NCI-H774 (cell line): ENCODE measurements at places on chromosomes 7 and 10.
A peak's percentile ranks its signal among the peaks of the same experiment; 100 is the strongest.

DNA sequence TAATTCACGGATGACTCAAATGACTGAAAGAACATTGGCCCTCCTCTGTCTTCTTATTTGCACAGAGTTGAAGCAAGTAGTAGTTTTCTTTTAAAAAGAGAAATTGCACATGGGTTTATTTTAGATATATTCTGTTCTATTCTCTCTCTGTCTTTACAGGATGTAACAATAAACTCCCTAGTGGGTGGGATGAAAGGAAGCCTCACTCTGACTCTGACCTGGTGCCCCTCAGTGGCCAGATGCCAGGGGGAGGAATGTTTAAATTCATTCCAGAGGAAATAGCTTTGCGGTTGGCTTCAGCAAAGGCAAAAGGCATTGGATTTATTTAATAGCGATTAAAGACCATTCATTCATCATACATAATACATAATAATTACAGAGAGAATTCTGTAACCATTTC is 156.4 kb upstream of the MTPN start:
- no peak for DNase-seq

DNA sequence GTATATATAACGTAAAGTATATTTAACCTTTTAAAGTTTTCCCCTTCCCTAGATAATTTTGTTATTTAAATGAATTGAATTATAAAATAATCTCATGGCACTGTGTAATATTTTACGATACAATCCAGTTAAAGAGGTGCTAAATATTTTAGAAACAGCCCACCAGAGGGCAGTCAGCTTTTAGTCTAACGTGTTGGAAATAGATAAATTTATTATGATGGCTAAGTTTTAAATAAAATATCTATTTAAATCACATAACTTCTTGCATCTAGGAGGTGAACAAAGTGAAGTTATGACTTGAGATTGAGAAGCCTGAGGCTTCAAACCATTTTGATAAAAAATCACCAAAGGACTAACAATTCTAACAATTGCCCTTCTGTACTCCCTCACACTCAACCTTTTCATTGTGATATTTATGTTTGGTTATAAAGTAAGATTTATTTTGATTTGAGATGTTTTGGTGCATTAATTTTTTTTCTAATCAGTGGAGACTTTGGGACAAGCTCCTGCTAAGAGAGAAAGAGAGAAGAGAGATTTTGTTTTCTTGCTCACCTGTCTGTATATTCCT is 171.5 kb upstream of the SP4 start:
- DNase-seq = peak; percentile 59

GRCh38 chr7:91655656-91656055 is 224.8 kb downstream of the MTERF1 start:
- no peak for DNase-seq

DNA sequence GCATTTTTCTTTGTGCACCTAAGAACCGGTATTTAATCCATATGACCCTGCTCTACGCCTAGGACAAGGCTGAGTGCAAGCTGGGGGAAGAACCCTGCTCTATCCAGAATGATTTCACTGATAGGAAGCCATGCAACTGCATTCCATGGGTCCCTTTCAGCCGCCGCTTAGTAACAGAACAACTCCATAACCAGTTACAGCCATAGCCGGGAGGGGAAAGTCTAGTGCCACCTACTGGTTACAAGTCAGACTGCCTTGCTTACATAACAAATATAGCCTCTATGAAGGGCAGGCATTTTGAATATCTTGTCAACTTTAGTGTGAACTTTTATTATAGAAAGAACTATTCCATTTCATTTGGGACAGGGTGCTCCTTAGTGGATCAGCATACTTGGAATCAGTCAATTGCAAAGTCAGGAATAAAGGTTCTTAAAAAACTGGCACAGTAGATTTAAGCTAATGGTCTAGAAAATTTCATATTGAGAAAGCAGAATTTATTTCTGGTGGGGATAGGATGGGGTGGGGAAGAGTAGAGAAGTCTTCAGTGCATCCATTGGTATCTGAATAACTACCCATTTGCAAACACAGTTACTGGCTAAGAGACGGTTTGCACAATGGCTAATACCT is 521.7 kb downstream of the ADRA2A start:
- DNase-seq = no peak

DNA sequence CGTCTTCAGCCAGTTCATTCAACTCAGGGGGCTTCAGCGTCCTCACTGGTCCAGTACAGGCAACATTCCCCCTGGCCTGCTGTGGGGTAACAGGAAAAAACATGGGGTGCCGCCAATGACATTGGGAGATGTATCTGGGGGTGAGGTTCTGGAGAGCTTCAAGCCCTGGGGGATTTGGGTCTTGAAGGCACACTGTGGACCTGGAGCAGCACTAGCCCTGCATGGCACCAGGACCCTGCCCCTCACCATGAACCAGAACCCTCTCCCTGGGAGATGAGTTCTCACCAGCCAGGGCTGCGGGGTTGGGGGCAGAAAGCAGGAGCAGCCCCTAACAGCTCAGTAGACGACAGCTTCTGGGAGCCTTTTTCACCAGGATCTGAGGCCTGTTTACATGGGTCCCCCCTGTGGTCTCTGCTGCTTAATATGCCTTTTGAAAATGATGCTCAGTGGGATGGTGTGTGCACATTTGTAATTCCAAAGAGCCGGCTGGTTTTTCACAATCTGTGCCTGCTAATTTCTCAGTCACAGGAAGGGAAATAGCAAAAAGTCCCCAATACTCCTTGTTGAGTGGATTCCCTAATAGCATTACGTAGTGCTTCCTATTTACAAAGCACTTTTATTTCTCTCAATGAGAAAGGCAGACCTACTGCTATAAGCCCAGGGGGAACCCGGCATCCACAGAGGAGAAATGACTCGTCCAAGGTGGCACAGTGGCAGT is 509.5 kb downstream of the RPS24 start:
- no peak for DNase-seq

DNA sequence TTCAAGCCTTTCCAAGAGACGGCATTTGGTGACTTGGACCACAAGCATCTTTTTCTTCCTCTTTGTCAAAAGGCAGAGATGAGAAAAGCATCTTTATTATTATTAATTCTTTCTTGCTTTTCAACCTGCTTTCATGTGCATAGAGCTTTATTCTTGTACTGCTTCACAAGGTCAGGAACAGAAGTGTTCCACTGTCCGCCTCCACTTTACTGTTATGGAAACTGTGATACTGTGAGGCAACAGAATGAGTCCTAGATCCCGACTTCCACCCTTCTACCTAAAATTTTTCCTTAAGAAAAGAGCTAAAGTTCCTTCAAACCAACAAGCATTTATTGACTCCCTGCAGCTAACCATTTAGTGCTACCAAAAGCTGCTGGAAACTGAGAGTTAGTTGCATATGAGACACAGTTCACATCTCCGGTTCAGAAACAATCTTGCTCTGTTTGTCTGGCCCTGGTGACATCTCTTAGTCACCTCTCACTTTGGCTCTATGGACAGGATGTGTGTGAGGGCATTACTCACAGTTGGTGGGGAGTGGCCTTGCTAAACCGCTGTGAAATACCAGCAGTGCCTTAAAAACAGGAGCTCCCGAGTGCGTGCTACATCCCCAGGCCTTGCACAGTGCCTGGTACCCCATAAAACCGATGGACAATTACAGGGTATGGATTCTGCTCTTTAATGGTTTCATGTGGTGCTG is 77.1 kb upstream of the TRIL start:
- no peak for DNase-seq

GRCh38 chr7:127760436-127761031 is 108.5 kb downstream of the SND1 start:
- no peak for DNase-seq

- no peak for DNase-seq
These were observed 1018.7 kb downstream of the TYW1 start for GRCh38 chr7:68015122-68015977.

DNA sequence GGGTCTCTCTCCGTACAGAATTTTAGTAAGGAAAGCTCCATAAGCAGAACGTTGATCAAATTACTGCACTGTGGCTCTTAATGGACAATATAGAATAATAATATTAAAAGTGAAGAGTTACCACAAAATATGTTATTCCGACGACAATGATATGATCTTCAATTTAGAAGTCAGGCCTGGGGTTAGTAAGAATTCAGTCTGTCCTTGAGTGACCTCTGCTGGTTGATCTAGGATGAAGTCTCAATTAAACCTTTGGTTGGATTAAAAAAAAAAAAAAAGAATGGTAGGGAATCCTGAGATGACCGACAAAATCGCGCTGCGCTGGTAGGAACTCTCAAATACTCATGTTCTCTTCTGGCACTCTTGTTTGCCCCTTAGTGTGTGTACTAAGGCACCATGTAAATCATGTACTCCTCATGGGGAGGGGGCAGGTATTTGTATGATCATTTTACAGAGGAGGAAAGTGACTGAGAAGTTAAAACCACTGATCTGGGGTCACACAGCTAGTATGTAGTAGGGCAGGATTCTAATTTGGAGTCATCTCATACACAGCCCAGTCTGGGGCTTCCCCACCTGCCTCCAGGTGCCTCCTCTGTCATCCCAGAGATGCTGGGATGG is 161.3 kb upstream of the NPVF start:
- peak; percentile 43 for DNase-seq

DNA sequence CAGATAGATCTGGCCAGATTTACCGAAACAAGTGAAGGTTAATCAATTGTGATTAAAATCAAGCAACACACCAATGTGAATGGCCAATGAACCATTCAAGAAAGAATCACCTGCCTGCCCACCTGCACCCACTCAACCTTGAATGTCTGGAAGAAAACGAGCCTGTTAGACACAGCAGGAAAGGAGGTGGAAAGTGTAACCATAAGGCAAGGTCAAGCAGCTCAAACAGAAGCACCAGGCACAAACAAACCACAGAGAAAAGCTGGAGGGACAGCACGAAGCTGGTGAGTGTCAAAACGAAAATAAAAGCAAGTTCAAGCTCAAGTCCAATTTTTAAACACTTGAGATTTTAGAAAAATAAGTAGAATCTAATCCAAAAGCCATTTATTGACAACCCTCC is 64.9 kb downstream of the STEAP1B start:
- no peak for DNase-seq

GRCh38 chr10:133474665-133475424 is 21.1 kb downstream of the SCART1 start:
- DNase-seq = no peak

- peak; percentile 90 for DNase-seq
These were observed at the start of gene DNAJC2 for GRCh38 chr7:103344453-103345149. Gene DNAJC2, minus strand, starts transcription at chr7:103344767. Its CDS starts 145 bp downstream, at chr7:103344622.

DNA sequence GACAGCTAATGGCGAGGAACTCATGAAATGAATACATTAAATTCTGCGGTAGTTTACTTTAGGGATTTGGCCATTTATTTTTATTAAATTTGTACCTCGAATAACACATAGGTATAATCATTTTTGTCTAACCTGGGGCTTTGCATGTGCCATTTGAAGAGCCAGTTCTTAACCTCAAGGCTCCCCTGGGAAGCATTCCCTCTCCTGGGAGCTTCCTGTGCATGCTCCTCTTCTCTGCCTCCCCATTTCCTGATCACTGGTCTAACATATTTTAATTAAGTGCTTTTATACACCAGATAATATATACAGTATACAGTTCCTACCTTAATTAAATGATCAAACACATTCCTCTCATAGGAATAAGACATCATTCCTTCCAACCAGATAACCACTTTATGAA is 183.9 kb upstream of the FZD1 start:
- DNase-seq = no peak

GRCh38 chr7:11607686-11608085 is 224.3 kb downstream of the THSD7A start:
- peak; percentile 61 for DNase-seq

DNA sequence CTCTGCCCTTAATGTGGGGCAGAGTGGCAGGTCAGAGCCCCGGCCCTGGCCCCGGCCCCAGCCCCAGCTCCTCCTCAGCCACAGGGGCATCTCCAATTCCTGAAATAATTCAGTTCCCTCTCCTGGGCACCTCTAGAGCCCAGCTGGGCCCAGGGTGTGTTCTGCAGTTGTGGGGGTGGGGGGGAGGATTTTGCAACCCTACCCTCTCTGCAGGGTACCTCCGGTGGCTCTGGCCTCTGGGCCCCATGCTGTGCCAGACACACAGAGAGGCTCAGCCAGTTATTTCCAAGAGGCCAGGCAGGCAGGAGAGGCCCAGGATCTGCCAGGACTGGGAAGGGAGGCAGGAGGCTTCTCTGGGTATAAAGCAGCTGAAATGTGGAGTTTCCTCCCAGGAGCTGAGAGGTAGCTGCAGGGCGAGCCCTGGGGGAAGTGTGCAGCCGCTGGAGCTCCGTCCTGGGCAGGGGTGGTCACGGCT is 47.9 kb downstream of the PWWP2B start:
- no peak for DNase-seq

DNA sequence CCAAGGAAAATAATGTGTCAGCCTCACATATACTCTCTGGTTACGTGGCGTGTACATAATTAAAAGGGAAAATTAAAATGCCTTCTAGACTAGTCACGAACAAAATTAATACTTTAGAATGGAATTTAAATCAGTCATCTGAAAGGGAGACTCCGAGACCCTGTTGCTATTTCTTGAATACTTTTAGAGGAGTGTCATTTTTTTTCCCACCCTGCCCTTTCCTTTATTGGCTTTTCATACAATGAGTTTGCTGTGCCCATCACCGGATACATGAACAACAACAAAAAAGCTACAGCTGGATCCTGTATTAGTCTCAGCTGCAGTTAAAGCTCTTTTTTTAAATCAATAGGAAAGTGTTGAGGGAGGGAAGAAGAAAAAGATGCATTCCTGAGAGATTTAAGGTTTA is 20.1 kb downstream of the CYTH3 start:
- no peak for DNase-seq

DNA sequence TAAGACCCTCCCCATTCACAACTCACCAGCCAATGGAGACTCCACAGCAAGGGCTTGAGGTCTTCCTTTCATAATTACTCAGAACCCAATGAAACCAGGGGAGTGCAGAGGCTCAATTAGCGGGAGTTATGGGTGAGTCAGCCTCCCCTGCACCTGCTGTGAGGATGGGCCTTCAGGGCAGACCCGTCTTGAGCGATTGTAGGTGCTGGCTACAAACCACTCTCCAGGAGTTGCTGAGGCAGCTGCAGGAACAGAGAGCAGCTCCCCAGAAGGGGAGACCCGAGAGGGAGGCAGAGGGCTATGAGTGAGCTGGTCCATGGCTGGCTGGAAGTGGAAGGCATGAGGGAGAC is 58.5 kb upstream of the SORCS3 start:
- no peak for DNase-seq
